ENCODE measurements at places on chromosomes 4 and X. TPM values are rescaled to one million over a fixed set of nuclear protein-coding genes. Genes with fewer than 3 reads are reported as not detected.

TCEAL9 gene
- 95.7 TPM for total RNA-seq

DNA sequence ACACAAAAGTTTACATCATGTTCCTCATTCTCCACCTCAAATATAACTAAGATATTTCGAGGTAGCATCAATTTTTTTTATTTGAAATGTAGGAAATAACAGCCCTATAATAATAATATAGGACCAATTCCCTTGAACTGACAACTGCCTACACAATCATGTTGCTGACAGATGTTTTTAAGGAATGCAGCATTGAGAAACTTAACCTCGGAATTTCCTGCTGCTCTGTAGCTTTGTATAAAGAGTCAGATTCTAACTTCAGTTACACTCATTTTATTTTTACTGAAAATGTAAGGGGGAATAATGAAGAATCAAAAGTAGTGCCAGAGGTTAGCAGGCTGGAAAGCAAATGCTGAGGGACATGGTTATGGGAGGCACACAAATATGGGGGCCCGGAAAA, 235.8 kb downstream of the RBMX2 start:
- no peak for DNase-seq
- H3K4me1 ChIP-seq: no peaks in the 10 kb centered on the region
- no peak overlapping the region for H3K27ac ChIP-seq
- H3K36me3 ChIP-seq: no peaks in the 10 kb centered on the region
- no peaks in the 10 kb centered on the region for H3K27me3 ChIP-seq

DNA sequence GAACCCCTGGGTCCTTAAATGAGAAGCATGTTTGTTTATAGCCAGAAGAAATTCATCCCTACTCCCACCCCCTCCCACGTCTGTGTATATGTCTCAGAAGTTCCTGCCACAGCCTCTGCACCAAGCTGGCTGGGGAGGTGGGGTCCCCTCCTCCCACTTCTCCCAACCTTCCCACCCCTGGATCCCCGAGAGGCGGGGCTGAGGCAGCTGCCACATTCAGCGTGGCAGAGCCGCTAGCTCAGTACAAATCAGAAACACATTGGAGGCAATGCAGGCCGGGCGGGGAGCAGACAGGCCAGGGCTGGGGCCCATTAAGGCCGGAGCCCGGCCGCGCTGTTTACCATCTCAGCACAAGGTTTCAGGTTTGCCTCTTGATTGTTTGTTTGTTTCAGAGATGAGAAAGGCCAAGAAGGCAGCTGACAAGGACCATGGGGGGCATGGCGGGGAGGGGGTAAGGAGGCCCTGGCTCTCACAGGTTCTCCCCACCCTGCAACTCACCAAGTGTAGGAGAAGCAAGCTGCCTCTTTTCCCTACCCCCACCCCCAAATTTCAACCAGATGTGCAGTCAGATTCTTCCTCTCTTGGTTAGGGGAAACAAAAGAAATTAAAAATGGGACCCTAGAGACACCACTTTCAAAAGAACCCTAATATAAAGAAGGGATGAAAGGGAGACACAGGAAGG, 22.3 kb downstream of the PJA1 start:
- no peak for DNase-seq
- no peaks in the 10 kb centered on the region for H3K36me3 ChIP-seq
- H3K27ac ChIP-seq: no peak overlapping the region
- H3K27me3 ChIP-seq: no peaks in the 10 kb centered on the region
- H3K4me1 ChIP-seq: no peaks in the 10 kb centered on the region
- no peak overlapping the region for H3K4me3 ChIP-seq

GRCh38 chrX:12881914-12882313, 15.0 kb downstream of the TLR7 start:
- no peaks in the 10 kb centered on the region for H3K4me1 ChIP-seq
- H3K36me3 ChIP-seq: no peaks in the 10 kb centered on the region
- H3K4me3 ChIP-seq: no peak overlapping the region
- no peak for DNase-seq

GRCh38 chrX:56978172-56978571, 17.2 kb downstream of the SPIN3 start:
- no peaks in the 10 kb centered on the region for H3K27me3 ChIP-seq
- DNase-seq: no peak
- H3K27ac ChIP-seq: no peak overlapping the region
- no peaks in the 10 kb centered on the region for H3K4me1 ChIP-seq
- H3K36me3 ChIP-seq: peaks cover 36% of the 10 kb centered on the region

DNA sequence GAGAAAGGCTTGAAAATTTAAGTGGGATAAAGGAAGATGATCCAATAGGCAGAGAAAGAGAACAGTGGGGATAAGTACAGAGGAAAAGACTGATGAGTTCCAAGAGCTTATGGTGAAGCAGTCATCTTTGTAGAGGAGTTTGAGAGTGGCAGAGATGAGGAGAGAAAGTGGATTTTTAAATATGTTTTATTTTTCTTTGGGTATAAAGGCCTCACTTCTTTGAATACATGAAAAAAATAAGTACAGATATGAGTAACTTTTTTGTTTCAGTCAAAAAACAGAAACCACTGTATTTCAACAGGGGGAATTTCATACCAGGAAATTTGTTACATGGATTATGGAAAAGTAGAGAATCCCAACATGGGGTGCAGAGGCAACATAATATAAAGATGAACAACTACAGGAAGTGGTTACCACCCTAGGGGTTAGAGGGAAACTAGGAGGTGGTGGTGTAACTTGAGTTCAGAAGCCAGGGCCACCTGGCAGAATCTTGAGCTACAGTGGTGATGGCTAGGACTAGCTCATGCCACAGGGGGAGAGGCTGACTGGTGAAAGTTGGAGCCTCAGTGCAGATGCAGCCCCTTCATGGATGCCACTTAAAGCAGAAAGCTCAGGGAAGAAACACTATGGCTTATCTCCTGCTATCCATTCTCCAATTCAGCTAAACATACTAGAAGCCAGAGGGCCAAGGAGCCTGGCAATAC, 3.4 kb upstream of the CYBB start:
- no peaks in the 10 kb centered on the region for H3K27me3 ChIP-seq
- no peak overlapping the region for H3K27ac ChIP-seq
- no peak overlapping the region for H3K4me3 ChIP-seq

GRCh38 chrX:65608026-65608425, 59.4 kb upstream of the MSN start:
- no peak overlapping the region for H3K4me3 ChIP-seq
- H3K27ac ChIP-seq: no peak overlapping the region
- no peaks in the 10 kb centered on the region for H3K27me3 ChIP-seq
- DNase-seq: no peak

Measured in stomach (tissue), 19 donors.